ENCODE measurements at places on chromosomes 11 and 22.

DNA sequence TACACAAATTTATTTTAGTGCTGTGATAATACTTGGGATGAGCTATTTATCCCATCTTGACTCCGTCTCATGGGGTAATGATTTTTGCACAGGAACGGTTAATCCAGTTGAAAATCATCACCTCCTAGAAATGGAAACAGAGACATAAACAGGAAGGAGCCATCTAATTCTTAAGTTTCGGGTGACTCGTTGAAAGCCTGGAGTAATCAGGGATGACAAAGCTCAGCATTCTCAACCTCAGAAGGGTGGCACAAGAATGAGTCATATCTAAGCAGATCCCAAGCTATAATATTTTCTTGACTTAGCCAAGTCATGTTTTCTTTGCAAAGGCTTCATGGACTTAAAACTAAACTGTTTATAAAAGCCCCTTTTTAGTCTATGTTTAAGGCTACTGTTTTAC, 280.8 kb upstream of the CCDC90B start:
- no peak for ATAC-seq

DNA sequence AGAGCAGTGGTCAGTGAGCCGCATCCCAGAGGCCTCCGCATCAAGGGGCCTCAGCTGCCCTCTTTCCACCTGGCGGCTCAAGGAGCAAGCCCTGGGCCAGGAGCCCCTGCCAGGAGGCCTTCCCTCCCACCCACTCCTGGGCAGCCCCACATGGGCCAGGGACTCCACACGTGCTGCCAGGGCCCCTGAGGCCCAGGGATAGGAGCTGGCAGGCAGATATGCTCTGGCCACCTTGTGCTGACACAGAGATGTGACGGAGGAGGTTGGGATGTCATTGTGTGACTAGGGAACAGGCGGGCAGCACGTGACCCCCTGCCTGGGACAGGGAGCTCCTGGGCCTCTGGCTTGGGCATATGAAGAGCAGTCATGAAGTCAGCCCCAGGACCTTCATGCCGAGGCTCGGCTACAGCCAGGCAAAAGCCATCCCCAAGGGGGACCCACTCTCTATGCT, 77.9 kb downstream of the PIWIL3 start:
- ATAC-seq: no peak

GRCh38 chr11:101914341-101914737, 471 bp upstream of the CEP126 start:
- no peak for ATAC-seq

GRCh38 chr22:48563118-48563965, 1264.3 kb downstream of the BRD1 start:
- ATAC-seq: no peak

- no peak for ATAC-seq
Measured at GRCh38 chr11:78782725-78783124, 208.1 kb upstream of the NARS2 start.

DNA sequence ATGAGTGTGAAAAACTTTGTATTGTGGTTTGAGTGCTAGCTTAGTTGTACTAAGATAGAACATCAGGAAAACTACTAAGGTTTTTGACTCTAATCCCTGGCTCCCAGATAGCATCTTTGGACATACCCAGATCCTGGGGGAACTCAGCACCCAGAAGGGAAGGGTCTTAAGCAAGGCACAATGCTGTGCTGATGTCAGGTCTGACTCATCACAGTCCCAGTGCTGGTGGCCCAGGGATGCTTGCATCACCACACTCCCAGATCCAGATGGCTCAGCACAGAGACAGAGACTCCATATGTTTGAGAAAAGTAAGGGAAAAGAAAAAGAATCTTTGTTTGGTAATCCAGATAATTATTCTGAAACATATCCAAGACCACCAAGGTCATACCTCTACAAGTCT, 18.3 kb upstream of the OR56A3 start:
- ATAC-seq: no peak

DNA sequence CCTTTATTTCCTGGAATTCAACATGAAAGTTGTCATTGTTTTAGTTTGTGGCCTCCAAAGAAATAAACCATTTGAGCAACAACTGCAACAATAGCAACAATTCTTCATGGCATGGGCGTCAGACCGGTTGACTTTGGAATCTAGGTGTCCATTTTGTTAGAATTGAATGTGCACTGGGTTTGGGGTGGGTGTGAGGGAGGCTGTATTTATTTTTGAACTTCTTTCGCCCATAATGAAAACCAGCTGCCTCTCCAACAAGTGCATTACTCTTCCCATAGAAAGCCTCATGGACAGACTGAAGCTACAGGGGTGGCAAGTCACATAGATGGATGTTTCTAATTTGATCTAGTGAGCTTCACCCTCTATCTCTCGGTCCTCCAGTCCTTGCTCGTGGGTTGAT, 85.4 kb downstream of the ADAMTS15 start:
- ATAC-seq: no peak

DNA sequence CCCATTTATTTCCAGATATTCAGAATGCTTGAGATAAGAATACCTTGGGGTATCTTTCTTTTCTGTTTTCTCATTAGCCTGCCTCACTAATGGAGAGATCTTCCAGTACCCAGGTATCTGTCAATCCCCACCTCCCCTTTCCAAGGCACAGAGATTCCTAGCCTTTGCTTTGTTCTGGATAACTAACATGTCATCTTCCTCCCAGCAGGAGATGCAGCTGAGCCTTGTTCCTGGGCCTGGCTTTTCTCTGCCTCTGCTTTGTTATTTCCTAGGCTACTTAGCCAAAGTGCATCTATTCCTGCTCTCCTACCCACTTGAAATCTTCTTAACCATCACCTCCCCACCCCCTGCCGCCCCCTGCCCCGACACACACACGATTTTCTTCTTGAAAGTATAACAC, 297.1 kb downstream of the NELL1 start:
- ATAC-seq: no peak

DNA sequence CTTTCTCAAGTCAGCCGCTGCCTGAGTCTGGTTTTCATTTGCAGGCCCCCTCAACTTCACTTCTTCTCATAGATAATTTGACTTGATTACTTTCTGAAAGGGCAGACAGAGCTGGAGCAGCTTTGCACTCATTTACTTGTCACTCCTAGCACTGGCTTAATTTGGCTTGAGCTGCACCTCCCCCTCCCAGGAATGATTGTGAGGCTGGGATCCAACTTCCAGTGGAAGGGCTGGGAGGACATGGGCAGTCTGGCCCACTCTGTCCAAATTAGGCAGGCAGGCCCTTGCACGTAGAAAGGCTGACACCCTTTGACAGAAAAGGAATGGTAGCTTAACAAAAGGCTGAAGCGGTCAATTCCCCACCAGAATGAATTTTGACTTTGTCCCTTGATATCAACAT, 453.9 kb downstream of the ETS1 start:
- no peak for ATAC-seq

DNA sequence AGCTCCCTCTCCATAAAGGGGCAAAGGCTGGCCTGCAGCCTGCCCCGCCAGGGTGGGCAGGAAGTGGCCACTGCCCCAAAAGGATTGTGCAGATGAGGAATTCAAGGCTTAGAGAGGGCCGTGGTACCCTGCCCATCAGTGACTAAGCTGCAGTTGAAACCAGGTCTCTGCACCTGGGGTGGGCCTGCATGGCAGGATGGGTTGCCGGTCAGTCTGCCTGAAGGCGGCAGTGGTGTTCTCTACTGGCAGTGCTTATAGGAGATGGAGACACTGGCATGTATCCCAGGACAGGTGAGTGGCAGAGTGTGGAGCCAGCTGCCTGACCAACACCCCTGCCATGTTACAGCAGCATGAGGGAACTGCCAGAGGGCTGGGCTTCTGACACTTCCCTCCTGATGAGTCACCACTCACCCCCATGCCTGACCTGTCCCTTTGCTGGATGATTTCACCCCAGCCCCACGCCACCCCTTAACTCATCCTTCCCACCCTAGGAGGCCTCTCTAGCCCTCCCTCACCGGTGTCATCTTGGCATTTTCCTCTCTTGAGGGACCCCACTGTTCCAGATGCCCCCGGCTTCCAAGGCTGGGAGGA, 70.2 kb upstream of the LMO1 start:
- ATAC-seq: no peak

GRCh38 chr11:92138296-92138695, 86.3 kb upstream of the FAT3 start:
- ATAC-seq: no peak

- no peak for ATAC-seq
Measured at GRCh38 chr11:134240592-134240991, 12.6 kb downstream of the THYN1 start.

- no peak for ATAC-seq
Measured at GRCh38 chr11:72352859-72353551, 81.3 kb downstream of the CLPB start.

DNA sequence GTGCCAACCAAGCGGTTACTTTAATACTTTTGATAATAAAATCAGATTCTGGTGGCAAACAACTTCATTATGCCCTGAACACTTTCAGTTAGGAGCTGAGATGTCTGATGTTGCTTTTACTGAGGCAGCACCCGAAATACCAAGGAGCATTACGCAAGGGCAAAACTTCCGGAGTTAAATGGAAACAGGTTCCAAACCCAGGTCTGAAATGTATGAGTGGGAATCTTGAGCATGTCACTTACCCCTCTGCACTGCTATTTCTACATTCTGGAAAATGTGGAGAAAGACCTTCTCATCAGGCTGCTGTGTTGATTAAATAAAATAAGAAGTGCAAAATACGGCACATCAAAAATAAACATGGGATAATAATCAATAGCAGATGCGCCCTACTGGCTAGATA, 315.1 kb downstream of the LARGE1 start:
- ATAC-seq: no peak

- ATAC-seq: no peak
Measured at GRCh38 chr11:117099696-117100095, 1.5 kb upstream of the SIK3 start.

DNA sequence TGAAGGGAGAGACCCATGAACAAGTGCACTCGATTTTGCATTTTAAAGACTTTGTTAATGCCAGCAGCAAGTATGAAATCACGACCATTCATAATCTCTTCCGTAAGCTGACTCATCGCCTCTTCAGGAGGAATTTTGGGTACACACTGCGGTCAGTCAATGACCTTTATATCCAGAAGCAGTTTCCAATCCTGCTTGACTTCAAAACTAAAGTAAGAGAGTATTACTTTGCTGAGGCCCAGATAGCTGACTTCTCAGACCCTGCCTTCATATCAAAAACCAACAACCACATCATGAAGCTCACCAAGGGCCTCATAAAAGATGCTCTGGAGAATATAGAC, 5.9 kb downstream of the SERPIND1 start:
- no peak for ATAC-seq

GRCh38 chr11:10911907-10912306, 54.1 kb upstream of the ZBED5 start:
- no peak for ATAC-seq

- ATAC-seq: no peak
Measured at GRCh38 chr11:12679471-12679870, 5.2 kb downstream of the TEAD1 start.

GRCh38 chr11:13229711-13230318, 47.8 kb upstream of the BMAL1 start:
- ATAC-seq: peak; percentile 57

DNA sequence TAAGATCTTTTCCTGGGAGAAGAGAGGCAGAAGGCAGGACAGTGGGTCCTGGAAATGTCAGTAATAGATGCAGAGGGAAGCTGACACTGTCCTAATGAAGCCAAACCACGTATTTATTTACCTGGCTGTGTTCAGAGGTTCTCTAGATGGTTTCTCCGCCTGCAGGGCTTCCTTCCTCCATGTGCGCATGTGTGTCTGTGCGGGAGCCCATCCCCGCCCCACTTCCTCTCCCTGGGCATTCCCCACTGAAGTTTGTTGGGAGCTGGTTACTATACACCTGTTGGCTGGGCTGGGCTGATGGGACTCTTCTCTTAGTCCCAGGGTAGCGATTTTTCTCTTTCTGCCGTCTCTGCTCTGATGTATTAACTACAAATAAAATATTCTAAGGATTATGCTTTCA, 204.9 kb upstream of the TBCEL start:
- no peak for ATAC-seq

- peak; percentile 74 for ATAC-seq
Measured at GRCh38 chr22:20455709-20456063, 18.1 kb upstream of the SCARF2 start.

DNA sequence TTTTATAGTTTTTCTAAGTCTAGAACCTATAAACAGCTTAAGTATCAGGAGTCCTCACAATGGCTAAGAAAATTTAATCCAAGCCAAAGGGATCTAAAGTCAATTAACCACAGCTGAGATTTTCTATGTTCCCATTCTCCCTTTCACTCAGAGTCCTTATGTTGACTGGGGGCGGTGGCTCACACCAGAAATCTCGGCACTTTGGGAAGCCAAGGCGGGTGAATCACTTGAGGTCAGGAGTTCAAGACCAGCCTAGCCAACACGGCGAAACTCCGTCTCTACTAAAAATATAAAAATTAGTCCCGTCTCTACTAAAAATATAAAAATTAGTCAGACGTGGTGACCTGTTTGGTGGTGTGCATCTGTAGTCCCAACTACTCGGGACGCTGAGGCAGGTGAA, 6.9 kb downstream of the RDX start:
- no peak for ATAC-seq

GRCh38 chr11:19978668-19979518, 181.4 kb downstream of the DBX1 start:
- ATAC-seq: no peak

DNA sequence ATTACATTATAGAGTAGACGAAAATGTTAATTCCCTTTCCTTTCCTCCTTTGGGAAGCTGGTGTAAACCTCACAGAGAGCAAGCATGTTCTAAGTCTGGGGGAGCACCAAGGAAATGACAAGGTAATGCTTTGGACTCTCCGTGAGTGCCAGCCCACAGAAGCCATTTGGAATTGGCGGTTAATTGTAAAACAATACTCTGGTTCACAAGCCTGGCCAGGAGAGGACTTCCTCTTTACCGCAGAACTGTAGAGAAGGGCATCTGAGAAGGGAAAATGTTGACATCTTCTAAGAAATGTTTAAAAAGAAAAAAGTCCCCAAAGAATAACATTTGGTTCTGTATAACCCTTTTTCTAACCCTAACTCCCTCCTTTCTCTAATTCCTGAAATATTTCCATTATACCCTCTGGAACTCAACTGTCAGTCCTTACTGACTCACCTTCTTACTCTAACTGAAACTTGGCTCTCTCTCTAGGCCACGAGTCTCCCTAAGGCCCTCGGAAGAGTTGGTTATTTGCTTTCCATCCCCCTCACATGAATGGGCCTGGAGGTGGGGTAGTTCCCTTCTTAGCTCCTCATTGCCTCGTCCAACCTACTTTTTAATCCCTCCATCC, 379.8 kb downstream of the SOX6 start:
- ATAC-seq: no peak

DNA sequence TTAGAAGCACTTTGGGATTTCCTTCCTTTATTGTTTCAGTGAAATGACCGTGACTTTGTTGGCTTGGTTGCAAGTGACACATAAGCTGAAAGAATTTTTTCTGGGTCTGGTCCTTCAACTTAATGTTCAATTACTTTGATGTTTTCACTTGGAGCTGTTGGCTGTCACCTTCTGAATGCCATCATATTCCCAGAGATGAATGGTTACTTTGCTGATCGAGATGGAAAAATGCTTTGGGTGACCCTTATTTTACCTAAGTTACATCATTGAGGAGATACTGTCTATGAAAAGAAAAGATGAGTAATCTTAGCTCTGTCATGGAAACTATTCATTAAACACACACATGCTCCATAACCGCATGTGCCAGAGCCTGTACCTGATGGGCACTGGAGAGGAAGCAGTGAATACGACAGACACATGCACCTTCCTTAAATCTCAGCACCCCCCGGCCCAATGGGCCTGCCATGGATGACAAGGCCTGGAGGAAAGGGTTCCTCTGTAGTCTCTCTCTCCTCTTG, 76.9 kb downstream of the TENM4 start:
- peak; percentile 32 for ATAC-seq
